ENCODE measurements at places on chromosomes 4 and X.

DNA sequence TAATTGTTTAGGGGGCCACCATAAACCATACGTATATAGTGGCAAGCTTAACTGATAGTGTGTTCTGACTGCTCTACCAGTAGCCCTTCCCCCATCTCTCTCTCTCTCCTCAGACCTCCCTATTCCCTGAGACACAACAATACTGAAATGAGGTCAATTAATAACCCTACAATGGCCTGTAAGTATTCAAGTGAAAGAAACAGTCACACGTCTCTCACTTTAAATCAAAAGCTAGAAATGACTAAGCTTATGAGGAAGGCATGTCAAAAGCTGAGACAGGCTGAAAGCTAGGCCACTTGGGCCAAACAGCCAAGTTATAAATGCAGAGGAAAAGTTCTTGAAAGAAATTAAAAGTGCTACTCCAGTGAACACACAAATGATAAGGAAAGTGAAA is 78.0 kb downstream of the PRDM5 start:
- DNase-seq: no peak

GRCh38 chrX:119690921-119691716 is 1.8 kb downstream of the SEPTIN6 start:
- DNase-seq: no peak

DNA sequence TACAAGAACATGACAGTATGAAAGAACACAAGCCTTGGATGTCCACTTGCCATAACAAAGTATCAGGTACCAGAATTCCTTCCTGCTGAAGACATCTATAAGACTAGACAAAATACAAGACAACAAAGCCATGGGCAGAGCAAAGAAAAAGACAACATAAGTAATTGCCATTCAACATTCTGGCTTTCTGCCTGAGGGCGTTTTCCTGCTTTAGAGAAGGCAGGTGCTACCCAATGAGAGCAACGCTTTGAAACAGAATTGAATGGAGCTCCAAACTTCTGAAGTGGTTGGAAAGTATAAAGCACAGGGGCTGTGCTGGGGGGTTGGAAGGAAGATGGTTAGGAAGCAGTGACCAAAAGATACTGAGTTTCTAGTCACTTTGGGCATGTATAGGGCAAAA is 30.1 kb downstream of the PDE5A start:
- DNase-seq: no peak

GRCh38 chr4:143641361-143641760 is 59.1 kb downstream of the FREM3 start:
- no peak for DNase-seq

DNA sequence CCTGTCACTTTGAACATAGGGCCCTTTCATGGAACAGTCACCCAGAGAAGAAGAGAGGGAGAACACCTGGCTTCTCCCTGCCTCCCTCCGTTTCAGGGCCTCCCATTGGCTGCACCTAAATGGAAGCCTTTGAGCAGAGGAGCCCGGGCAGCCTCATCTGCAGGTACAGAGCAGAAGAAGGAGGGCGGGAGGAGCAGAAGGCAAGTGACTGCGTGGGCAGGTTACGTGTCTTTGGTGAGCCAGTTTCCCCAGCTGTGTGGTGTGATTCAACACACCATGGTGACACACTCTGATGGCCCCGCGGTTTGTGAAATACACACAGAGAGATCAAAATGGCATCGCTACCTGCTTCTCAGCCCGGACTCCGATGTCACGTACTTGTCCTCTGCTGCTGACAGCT is 431 bp downstream of the C4orf50 start:
- DNase-seq: no peak

DNA sequence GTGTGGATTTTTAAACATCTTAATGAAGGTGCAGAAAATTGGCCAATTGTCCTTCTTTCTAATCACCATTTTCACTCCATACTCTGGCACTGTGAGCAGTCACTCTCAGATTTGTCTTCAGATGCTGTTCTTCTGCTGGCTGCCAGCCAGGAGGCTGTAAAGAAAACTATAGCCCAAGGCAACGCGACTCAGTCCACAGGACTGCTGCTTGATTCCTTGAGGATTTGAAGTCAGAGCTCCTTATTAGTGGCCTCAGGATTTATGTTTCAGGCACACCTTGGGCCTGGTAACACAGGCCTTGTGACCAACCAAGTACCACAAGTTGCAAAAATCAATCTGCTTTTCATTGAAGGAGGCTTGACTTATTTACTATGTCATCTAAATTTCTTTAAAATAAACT is 342.6 kb downstream of the GPM6A start:
- no peak for DNase-seq

DNA sequence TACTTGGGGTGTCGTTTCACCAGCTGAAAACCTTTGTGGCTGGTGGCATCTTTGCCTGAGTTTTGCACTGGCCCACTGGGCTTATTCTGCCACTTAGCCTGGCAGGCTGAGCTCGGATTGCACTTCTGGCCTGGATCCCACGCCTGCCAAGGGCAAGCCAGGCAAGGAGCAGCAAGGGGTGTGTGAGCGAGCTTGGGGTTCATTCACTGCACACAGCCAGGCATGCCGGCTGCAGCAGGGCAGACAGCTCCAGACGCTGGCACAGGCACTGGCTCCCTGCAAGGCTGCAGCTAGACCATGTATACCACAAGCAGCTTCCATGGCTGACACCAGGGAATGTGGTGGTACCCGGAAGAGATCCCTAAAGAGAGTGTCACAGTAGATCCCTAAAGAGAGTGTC is 476.3 kb downstream of the EPHA5 start:
- DNase-seq: no peak

GRCh38 chr4:73743795-73744194 is 3.4 kb downstream of the CXCL8 start:
- no peak for DNase-seq

- no peak for DNase-seq
Observed at GRCh38 chrX:116204932-116205331, 34.4 kb downstream of the AGTR2 start.

- no peak for DNase-seq
Observed at GRCh38 chrX:15853586-15854079, 980 bp downstream of the AP1S2 start.

DNA sequence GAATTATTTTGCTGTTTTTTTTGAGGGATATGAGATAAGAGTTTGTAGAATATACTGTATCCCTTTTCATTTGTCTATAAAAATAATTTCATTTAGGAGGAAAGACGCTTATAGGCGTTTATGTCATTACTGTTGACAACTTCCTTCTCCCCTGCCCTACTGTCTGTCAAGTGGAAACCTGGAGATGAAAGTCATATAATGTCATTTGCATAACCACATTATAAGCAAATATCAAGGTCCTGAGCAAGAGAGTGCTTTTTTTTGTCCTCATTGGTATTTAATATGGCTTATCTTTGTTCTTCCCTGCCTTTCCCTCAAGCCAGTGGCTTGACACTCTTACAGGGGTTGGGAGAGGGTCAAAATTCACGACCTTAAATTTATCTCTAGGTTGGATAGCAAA is 55.8 kb downstream of the LRP2BP start:
- DNase-seq: no peak

DNA sequence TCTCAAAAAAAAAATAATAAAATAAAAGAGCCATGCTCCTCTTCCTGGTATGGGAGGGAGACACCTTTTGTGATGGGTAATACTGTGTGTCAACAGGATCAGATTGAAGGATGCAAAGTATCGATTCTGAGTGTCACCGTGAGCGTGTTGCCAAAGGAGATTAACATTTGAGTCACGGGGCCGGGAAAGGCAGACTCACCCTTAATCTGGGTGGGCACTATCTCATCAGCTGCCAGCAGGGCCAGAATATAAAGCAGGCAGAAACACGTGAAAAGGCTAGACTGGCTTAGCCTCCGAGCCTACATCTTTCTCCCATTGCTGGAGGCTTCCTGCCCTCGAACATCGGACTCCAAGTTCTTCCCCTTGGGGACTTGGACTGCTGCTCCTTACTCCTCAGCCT is 95.4 kb downstream of the SHOX start:
- no peak for DNase-seq

DNA sequence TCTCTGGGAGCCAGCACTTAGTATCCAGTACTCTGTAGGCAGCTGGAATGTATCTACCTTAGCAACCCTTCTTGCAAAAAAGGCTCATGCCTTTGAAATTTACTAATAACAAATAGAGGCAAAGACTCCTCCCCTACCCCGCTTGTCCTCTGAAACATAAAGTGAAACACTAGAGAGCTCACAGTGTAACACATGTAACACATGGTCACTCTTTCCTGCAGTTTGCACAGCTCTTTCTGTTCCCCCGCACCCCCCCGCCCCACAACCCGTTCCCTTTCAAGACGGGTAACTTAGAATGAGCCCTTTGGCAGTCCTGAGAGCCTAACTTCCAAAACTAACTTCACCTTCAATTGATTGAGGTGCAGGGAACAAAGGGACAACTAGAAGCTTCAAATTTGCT is 6.0 kb upstream of the BCORL1 start:
- no peak for DNase-seq

DNA sequence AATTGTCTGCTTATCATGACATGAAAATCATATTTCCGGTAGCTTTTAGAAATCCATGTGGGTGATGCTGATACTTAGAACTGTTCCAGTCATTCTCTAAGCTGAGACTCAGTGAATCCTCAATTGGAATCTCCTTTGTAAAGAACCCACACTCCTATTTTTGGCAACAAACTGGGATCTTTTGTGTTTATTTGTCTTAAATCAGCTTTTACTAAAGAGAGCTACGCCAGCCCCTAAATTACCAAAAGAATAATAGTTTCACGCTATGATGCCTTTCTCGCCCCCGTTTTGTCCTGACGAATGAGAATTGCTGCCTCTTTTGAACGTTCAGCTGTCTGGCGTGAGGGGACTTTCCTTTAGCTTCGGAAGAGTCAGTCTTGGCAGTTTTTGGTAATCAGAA is 195.9 kb downstream of the SHOX start:
- DNase-seq: no peak

- DNase-seq: no peak
Observed at GRCh38 chr4:75146223-75146622, 213.3 kb downstream of the PARM1 start.

- DNase-seq: no peak
Observed at GRCh38 chrX:130347321-130347720, 7.6 kb downstream of the SLC25A14 start.

DNA sequence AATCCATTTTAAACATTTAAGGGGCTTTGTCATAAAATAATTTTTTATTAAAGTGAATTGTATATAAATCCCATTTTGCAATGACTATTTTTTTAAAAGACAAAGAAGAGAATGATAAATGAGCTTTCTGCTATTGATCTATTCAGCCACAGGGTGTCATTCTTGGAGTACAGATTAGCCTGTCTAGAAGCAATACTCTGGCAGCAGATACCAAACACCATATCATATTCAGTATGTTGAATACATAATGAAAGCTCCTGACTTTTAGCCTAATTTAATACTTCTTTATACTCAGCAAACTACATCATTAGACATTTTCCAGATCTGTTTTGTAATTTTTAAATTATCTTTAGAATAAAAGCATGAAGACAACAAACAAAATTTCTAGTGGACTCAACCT is 496.3 kb downstream of the PDGFC start:
- no peak for DNase-seq

DNA sequence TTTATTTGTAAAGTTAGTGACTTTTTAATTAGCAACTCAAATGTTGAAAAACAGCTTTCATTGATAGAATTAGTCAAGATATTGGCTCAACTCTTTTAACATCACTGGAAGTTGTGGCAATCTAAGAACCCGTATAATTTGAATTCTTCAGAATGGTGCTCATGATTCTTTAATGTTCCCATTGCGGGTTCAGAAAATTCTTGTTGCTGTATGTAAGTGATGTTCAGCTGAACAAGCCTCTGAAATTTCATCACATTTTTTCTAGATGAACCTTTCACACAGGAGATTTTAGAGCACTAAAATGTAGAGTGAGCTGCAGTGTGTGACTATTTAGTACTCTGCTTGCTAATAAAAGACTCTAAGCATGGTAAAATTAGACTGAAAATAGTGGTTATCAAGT is 1317.7 kb downstream of the FSTL5 start:
- DNase-seq: no peak

DNA sequence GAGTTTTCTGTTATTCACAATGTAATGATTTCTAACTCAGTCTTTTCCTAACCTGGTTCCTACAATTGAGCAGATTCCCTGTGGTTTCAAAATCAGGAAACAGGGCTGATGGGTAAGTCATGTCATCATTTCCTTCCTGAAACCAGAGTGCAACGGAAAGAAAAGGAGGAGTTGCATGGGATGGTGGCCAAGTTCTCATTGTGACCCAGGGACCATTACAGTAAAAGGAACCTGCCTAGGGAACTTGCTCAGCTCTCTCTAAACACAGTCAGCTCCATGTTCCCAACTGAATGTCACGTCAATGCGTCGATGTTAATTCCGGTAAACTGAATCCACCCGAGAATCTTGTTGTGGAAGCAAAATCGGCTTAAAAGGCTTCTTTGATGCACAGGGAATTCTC is 51.2 kb downstream of the LGI2 start:
- no peak for DNase-seq

DNA sequence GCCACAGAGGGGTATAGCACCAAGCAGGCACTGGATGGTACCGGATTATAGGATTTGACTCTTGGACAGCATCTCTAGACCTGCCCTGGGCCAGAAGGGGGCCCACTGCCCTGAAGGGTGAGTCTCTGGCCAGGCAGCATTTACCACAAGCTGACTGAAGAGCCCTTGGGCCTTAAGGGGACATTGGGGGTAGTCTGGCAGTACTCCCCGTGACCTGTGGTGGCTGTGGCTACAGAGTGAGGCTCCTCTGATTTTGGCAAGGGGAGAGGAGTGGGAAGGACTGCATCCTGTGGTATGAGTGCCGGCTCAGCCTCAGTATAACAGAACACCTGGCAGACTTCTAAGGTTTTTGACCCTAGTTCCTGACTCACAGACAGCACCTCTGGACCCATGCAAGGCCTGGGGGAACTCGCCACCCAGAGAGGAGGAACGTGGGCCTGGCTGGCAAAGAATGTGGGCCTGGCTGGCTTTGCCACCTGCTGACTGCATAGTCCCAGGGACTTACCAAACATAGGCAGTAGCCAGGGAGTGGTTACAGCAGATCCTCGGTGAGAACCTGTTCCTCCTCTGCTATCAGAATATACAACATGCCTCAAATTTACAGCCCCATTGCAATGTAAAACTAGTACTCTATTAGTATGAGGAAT is 48.1 kb downstream of the ABCB7 start:
- DNase-seq: no peak

DNA sequence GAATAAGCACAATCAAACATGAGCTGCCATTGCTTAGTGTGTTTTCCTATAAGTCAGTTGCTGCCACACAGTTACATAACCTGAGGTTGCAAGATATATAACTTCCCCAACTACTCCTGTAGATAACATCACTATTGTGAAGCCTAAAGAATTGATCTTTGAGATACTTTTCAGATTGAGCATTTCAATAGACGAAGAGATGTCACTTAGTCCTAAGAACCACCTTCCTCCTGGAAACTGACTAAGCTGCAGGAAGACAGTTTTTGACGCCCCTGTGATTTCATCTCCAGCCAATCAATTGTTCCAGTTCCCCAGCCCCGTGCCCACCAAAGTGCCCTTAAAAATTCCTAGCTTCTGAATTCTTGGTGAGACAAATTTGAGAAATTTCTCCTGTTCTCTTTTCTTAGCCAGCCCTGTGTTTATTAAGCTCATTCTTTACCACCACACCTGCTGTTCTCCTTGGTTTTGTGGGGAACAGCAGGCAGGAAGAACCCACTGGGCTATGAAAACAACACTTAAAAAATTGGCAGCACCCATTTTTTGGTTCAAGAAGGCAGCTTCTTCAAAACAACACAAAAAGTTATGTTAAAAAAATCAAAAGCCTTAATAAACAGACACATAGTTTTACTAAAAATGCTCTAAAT is 317.1 kb upstream of the PABPC4L start:
- DNase-seq: no peak

Data from stimulated activated CD4-positive, alpha-beta T cell treated with anti-CD3 and anti-CD28 coated beads, Interleukin-12 subunit alpha, Interleukin-12 subunit beta, amount 100 ng/mL, for 24 hours (primary cell).